Effector memory CD8-positive, alpha-beta T cell (primary cell): ENCODE measurements at places on chromosomes 3 and 15.

- H3K27me3 ChIP-seq = no peaks in the 10 kb centered on the region
- no peaks in the 10 kb centered on the region for H3K36me3 ChIP-seq
- H3K4me3 ChIP-seq = no peak overlapping the region
- no peak for DNase-seq
- H3K27ac ChIP-seq = no peak overlapping the region
- H3K4me1 ChIP-seq = no peaks in the 10 kb centered on the region
These were observed 41.9 kb downstream of the MEX3B start for GRCh38 chr15:82003916-82004315.

DNA sequence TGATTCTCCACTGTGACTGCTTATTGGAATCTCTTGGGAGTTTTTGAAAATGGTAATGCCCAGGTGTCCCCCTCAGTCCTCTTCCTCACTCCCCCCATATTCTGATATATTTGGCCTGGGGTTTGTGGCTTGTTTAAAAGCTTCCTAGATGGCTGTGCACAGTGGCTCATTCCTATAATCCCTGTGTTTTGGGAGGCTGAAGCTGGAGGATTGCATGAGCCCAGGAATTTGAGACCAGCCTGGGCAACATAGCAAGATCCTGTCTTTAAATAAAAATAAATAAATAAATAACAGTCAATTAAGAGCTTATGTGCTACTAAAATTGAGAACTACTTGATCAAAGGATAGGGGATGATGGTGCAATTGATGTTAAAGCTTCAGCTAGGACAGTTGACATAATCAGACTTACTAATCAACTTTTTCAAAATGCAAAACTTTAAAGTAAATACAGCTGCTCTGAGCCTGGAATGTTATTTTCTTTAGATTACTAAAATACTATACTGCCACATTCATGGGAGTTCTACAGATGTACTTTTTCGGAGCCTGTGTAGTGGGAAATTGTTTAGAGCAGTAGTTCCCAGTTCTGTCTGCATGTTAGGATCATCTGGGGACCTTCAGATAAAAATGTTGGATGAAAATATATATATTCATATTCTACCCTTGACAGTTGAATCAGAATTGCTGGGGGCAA lies 33.4 kb downstream of the ARIH1 start:
- H3K27me3 ChIP-seq = no peaks in the 10 kb centered on the region
- H3K4me3 ChIP-seq = no peak overlapping the region
- DNase-seq = no peak
- peaks cover 64% of the 10 kb centered on the region for H3K36me3 ChIP-seq
- H3K4me1 ChIP-seq = peaks cover 40% of the 10 kb centered on the region

DNA sequence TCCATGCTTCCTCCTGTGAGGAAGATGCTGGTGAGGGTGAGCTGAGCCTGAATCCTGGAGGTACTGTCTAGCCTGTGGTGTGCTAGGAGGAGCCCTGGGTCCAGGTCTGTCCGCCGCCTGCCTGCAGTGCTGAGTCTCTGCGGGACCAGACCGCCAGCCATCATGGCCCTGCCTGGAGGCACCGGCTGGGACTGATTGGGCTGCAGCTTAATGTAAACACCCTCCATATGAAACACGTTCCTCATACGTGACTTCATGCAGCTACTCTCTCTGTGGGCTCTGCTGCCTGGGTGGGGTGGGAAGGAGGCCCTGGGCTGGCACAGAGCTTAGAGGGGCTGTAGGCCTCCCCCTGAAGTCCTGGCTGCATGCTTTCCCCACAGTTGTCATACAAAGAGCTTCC lies 67.4 kb downstream of the FBLN2 start:
- no peak for DNase-seq
- H3K4me1 ChIP-seq = peaks cover under 1% of the 10 kb centered on the region
- no peak overlapping the region for H3K4me3 ChIP-seq
- H3K27me3 ChIP-seq = peaks cover 4% of the 10 kb centered on the region
- no peaks in the 10 kb centered on the region for H3K36me3 ChIP-seq

- DNase-seq = no peak
- H3K36me3 ChIP-seq = peaks cover 45% of the 10 kb centered on the region
- no peaks in the 10 kb centered on the region for H3K4me1 ChIP-seq
- no peaks in the 10 kb centered on the region for H3K27me3 ChIP-seq
These were observed 13.1 kb upstream of the SNX22 start for GRCh38 chr15:64138331-64138941.

DNA sequence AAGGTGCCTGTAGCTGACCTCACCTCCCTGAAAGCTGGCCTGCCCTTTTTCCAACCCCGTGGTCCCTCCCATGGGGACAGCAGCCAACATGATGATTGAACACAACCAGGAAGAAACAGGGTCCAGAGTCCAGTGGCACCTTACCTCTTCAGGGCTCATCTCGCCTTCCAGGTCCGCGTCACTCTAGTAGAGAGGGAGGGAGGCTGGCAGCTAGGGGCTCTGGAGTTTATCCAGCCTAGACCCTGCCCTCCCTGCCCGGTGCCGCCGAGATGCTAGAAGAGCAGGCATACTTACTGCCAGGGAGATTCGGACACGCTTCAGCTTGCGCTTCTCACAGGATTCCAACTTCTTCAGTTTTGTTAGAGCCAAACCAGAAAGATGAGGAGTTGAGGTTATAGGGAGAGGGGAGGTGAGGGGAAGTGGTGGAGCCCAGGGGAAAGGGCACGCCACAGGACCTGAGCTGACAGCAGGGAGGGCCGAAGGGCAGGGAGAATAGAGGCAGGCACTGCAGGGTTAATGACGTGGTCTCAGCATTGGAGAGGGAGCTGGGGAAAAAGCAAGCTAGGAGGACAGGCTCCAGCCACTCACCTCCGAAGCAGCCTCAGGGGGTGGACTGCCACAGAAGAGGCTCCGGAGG lies 9.1 kb downstream of the CLCN2 start:
- DNase-seq = no peak
- H3K36me3 ChIP-seq = peaks cover 2% of the 10 kb centered on the region
- peak overlapping the region; percentile 73 for H3K27ac ChIP-seq
- H3K4me3 ChIP-seq = no peak overlapping the region
- H3K27me3 ChIP-seq = no peaks in the 10 kb centered on the region
- no peaks in the 10 kb centered on the region for H3K4me1 ChIP-seq

DNA sequence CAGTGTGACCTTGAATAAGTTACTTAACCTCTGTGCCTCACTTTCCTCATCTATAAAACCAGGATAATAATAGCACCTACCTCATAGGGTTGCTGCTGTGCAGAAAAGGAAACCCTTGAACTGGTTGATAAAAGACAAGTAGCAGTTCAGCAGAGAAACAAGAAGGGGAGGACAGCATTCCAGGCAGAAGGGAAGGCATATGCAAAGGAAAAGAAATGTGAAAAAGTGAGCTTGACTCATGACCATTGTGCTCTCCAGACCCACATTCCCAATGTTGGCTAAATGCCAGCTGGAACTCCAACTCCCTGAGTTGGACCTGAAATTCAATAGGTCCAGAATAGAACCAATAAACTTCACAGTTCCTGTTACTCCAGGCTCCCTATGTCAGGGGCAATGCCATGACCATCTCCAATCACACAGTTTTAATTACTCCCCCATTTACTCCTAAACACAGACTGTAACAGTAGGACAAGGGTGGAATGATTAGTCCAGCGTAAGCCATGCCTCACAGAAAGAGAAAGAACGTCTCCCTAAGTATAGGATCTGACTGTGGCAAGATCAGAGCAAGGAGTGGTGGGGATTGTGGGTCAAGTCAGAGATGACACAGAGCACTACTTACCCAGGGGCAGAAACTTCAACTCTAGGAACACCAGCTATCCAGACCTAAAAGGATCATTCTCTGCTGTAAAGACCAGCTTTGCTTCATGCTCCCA lies 26.9 kb downstream of the PRKAR2A start:
- peaks cover 18% of the 10 kb centered on the region for H3K4me1 ChIP-seq
- peak overlapping the region; percentile 28 for H3K27ac ChIP-seq
- H3K27me3 ChIP-seq = no peaks in the 10 kb centered on the region
- H3K36me3 ChIP-seq = peaks cover 4% of the 10 kb centered on the region
- no peak overlapping the region for H3K4me3 ChIP-seq
- DNase-seq = no peak

DNA sequence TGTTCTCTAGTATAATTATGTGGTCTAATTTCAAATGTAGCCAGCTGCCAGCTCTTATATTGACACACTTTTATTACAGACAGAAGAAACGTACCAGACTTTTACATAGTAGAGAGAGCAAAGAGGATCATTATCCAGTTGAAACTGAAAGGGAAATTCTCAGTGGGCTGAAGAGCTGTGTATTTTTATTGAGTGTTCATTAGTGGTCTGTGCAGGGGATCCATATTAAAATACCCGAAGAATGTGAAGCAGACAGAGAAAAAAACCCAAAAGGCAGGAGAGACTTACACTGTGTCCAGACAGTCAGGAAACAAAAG lies 41.3 kb downstream of the MYRIP start:
- H3K27ac ChIP-seq = no peak overlapping the region
- H3K4me3 ChIP-seq = no peak overlapping the region
- DNase-seq = no peak
- H3K36me3 ChIP-seq = no peaks in the 10 kb centered on the region
- no peaks in the 10 kb centered on the region for H3K27me3 ChIP-seq

DNA sequence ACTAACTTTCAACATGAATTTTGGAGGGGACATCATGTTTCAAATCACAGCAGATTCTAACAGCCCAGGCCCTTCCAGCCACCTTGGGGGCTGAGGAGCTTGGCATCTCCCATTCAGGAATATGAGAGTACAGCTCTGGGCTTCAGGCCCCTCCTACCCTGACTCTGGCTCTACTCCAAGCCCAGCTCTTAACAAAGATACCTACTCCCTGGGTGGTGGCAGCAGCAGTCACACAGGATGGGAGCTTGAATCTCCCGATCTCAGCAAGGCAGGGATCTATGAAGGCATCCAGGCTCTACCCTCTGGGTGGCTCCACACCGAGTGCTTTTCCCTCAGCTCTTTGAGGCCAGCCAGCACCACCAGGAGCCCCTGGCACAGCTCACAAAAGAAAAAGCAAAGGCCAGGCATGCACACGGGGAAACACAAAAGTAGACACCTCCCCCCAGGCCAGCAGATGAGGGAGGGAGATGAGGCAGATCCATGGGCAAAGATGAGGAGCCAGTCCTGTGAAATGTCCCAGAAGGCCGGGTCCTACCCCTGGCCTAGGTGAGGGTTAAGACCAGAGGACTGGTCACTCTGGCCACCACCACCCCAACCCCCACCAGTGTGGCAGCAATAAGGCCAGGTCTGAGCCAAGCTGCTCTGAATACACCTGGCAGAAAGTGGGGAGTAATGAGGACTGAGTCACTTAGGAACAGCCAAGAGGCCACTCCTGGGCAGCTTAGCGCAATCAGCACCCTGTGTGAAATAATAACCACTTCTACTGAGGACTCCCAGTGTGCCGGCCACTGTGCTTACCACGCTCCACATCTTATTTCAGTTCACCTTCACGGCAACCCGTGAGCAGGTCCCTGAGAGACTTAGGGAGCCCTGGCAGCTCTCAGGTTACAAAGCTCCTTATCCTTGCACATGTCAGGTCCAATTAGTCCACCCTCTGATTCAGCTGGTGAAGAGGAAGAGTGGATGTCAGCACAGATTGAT lies 24.3 kb downstream of the PLA2G4F start:
- H3K36me3 ChIP-seq = no peaks in the 10 kb centered on the region
- H3K4me3 ChIP-seq = no peak overlapping the region
- H3K27me3 ChIP-seq = peaks cover 44% of the 10 kb centered on the region
- DNase-seq = no peak
- no peak overlapping the region for H3K27ac ChIP-seq

- DNase-seq = no peak
- no peaks in the 10 kb centered on the region for H3K36me3 ChIP-seq
- no peaks in the 10 kb centered on the region for H3K27me3 ChIP-seq
- no peak overlapping the region for H3K27ac ChIP-seq
- no peaks in the 10 kb centered on the region for H3K4me1 ChIP-seq
- H3K4me3 ChIP-seq = no peak overlapping the region
These were observed 427.4 kb downstream of the FGF12 start for GRCh38 chr3:192299921-192300320.

GRCh38 chr3:14485981-14486380 lies 54.2 kb downstream of the GRIP2 start:
- no peak for DNase-seq
- H3K27ac ChIP-seq = no peak overlapping the region
- H3K36me3 ChIP-seq = peaks cover 23% of the 10 kb centered on the region
- no peaks in the 10 kb centered on the region for H3K27me3 ChIP-seq
- H3K4me3 ChIP-seq = no peak overlapping the region
- no peaks in the 10 kb centered on the region for H3K4me1 ChIP-seq

- no peaks in the 10 kb centered on the region for H3K36me3 ChIP-seq
- no peak overlapping the region for H3K27ac ChIP-seq
- DNase-seq = no peak
- H3K27me3 ChIP-seq = no peaks in the 10 kb centered on the region
- H3K4me1 ChIP-seq = no peaks in the 10 kb centered on the region
- no peak overlapping the region for H3K4me3 ChIP-seq
These were observed 169.5 kb upstream of the CNTN6 start for GRCh38 chr3:923161-923910.

- no peak overlapping the region for H3K4me3 ChIP-seq
- no peaks in the 10 kb centered on the region for H3K4me1 ChIP-seq
- peaks cover 20% of the 10 kb centered on the region for H3K27me3 ChIP-seq
- DNase-seq = no peak
These were observed 33.1 kb downstream of the MRAS start for GRCh38 chr3:138381413-138381901.
